ENCODE measurements at places on chromosomes 3 and 15.

- peak; percentile 41 for DNase-seq
These were observed 459 bp upstream of the ADCY5 start for GRCh38 chr3:123449102-123449996.

- no peak for DNase-seq
These were observed 12.5 kb upstream of the TRAK1 start for GRCh38 chr3:42078677-42079076.

DNA sequence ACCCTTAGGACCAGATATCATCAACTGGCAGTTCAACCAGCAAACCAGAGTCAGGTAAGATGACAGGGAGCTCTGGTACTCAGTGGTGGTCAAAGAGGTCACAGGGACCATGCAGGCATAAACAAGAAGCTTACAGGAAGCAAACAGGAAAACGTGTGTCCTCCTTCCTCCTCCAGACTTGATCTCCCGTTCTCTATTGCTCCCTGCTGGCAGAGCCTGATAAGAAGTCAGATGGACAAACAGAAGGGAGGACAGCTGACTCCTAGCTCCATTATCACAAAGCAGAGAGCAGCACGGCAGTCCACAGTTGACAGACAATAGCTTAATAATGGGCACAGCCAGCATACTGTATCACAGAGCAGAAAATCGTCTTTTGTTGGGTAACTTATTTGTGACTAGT is 156.5 kb upstream of the SLC2A2 start:
- DNase-seq: no peak

DNA sequence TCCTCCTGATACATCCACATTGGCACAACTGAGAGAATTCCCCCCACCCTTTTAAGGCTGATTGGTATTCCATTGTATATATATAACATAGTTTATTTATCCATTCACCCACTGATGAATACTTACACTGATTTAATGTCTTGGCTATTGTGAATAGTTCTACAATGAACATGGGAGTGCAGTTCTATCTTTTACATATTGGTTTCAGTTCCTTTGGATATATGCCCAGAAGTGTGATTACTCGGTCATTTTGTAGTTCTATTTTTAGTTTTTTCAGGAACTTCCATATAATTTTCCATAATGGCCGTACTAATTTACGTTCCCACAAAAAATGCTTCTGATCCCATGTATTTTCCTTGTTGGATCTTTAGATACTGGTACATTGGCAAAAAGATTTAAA is 135.3 kb downstream of the FMN1 start:
- DNase-seq: no peak

DNA sequence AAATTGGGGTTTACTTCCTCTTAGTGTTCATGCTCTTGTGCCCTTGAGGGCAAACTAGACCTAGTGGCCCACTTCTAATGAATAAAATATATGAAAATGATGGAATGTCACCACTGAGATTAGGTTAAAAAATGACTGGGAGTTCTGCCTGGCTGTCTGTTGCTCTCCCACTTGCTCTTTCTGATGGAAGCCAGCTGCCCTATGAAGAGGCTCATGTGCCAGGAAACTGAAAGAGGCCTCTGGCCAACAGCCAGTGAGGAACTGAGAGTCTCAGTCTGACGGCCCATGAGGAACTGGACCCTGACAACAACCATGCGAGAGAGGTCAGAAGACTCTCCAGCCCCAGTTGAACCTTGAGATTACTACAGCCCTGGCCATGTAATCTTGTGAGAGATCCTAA is 107.1 kb upstream of the FHIT start:
- no peak for DNase-seq

- DNase-seq: no peak
These were observed 126.4 kb downstream of the OXSM start for GRCh38 chr3:25916321-25916720.

GRCh38 chr3:139122612-139123011 is 77.9 kb upstream of the PRR23C start:
- DNase-seq: no peak

- DNase-seq: no peak
These were observed 16.8 kb upstream of the PLA2G4E start for GRCh38 chr15:42037656-42038055.

DNA sequence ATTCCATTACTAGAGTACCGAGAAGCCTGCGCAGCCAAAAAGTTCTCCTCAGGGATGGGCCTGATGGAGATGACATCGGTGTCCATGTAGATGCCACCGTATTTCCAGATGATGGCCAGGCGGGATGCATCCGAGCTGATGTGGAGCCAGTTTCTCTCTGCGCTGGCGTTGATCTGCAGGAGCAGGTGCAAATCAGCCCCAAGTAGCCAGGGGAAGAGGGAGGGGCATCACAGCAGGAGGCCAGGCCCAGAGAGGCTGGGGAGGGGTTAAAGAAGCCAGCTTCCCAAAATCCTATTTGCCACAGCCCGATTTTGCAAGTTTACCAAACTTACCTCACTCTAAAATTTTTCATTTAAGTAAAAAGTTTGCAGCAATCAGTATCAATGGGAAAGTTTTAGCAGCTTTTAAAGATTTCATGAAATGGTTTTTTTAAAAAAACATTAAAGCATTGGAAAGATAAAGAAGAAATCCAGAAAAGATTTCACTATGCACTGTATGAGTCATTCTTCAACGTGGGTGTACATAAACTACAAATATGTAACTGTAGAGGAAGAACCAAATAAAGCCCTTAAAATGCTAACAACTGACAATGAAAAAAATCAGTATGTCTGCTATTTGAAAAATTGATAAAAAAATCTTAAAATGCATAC is 7.4 kb downstream of the A4GNT start:
- no peak for DNase-seq

DNA sequence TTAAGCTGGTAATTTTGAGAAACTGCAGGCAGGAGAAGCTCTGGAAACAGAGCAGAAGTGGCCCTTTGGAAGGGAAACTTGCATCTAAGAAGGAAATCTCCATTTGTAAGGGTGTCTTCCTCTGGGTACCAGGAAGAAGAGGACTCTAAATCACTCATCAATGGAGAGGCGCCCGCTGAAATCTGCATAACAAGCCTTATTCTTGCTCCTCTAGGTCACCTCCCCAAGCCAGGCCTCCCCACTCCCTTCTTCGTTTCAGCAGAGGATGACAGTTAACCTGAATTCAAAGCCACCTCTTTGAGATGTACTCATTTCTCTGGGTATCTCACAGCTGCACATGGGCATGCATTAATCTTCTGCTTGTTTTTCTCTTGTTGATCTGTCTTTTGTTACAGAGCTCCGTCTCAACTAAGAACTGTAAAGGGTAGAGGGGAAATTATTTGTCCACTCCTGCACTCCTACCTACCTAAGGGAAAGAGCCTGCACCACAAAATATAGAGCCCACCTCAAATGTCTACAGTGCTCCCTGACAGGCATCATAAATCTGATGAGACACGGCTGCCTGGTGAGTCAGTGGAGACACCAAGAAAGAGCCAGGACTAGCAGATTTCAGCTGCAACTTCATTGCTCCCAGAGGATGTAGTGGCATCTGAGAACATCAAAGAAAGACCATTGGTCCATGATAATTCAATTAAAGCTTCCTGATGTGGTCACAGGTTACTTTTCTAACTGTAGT is 51.5 kb downstream of the GABRB3 start:
- DNase-seq: no peak

DNA sequence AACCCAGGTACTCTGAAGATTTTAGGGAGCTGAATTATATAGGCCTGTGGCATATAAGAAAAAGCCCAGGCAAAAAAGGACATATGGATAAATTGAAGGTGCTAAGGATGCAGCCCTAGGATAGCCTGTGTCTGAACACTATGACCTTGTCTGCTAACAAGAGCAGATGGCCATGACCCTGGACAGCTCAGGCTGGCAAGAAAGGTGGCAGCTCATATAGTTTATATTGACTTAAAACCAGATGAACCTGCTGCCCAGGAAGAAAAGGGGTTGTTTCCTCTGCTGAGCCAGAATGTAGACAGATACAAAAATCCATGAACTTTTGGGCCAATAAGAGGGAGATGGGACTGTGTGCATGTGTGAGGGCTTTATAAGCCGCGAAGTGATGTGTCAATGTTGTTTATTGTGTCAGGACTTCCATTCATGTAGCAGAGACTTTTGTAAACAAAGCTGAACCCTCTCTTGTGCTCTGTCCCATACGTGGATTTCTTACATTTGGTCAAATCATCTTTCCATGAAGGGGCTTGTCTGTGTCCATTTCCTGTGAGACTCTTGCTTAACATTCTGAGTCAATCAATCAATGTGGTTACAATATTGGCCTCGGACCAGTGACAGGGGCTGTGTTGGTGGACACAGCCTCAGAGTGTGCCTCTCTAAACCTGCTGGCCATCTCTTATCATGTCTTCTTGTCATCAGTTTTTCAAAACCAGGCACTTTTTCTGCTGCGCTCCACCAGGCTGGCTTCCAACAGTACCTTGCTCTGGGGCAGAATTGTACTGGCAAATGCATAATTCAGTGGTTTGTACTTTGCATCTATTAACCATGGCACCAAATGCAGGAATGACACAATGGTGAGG is 321.2 kb downstream of the WDR72 start:
- DNase-seq: no peak

GRCh38 chr15:31516440-31516839 is 189.8 kb downstream of the KLF13 start:
- DNase-seq: no peak

GRCh38 chr3:111864821-111865656 is 6.0 kb downstream of the PHLDB2 start:
- DNase-seq: no peak

DNA sequence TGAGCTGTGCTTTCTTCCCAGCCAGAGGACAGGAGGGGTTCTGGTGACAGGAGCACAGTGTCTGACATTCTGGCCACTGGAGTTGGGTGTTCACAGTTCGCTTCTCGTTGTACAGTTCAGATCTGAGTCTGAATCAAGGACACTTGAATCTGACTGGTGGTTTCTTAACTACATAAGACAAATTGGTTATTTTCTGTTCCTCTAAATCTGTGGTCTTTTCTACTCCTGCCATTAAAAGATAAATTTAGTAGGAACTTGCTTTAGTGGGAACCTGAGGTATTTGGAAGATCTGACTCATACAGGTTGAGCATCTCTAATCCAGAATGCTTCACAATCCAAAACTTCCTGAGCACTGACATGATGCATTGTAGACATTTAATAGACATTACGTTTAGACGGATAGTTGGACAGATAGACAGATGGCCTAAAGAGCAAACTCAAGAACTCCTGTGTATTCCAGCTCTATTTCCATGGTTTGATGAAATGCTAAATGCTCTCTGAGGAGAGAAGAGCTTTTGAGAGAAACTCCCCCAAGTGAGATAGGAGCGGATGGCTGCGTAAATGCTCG is 71.0 kb downstream of the CCK start:
- no peak for DNase-seq

GRCh38 chr3:149534671-149535332 is 60.3 kb downstream of the TM4SF4 start:
- no peak for DNase-seq

GRCh38 chr3:52130966-52131622 is 23.1 kb downstream of the POC1A start:
- DNase-seq: no peak

- DNase-seq: no peak
These were observed 8.6 kb downstream of the FBXL22 start for GRCh38 chr15:63605816-63606215.

DNA sequence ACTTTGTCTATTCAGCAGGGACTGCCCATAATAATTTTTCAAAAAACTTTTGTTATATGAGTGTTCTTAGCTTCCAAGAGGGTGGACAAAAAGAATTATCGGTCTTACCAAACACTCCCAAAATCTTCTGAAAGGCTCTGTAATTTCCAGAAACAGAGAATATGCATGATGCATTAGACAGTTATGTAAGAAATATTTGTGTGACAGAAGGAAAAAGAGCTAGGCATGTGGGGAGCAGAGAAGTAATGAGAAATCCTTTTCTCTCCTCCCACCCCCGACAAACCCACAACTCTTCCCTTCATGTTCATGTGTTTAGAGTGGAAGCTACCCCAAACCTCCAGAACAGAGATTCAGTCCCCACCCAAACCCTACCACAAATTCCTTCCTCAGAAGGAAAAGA is 86.8 kb downstream of the MYO5A start:
- no peak for DNase-seq

- DNase-seq: no peak
These were observed 202.6 kb downstream of the VGLL3 start for GRCh38 chr3:86788371-86788770.

DNA sequence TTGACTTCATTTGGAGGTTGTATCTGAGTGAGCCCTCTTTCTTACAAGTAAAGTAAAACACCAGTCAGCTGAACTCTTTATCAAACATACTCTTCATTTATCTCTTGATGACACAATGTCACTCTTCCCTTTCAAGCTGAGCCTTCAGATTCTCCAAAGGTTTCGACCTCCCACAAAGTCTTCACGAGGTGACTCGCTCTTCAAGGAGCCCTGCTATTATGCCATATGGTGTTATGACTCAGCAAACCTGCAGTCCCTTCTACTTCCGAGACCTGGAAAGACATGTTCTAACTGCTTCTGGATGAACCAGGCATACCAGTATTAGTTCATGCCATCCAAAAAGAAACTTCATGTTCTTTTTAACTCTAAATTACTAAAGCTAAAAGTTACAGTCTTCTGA is 23.1 kb downstream of the AADAC start:
- no peak for DNase-seq

GRCh38 chr3:195268576-195269309 is 2.2 kb downstream of the XXYLT1 start:
- DNase-seq: no peak

DNA sequence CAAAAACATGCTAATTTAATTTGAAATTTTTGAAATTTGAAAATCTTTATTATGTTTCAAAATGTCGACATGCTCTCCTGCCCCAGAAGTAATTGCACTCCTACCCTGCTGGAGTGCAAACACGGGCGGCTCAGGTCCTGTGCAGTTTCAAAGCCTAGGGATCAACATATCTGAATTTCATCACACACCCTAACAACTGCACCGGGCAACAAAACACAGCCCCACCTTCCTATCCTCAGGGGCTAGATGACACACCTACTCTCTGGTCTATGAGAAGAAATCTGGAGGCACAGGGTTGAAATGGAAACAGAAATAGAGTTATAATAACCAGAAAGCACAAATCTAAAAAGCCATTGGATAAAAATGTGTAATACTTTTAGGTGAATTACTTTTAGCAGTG is 61.4 kb downstream of the BFSP2 start:
- no peak for DNase-seq

GRCh38 chr15:89019436-89019835 is 68.8 kb upstream of the ABHD2 start:
- DNase-seq: no peak

- no peak for DNase-seq
These were observed 50.0 kb downstream of the CPA3 start for GRCh38 chr3:148914936-148915690.

- no peak for DNase-seq
These were observed 3.4 kb upstream of the UNC13C start for GRCh38 chr15:53974813-53975212.

DNA sequence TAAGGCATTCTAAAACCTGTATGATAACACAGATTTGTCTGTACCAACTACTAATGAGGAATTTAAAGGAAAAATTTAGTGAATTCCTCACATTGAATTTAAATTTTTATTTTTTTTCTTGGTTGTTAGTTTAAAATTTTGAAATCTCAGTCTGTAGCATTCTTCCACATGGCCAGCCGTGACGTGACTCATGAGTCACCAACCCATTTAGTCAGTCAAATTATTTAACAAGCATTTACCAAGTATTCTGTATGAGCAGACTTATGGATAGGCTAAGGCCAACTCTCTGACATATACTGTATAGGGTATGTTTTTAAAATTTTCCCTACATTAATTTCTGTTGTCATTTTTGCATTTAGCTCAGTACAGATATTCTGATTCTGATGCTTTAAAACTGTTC is 112.9 kb downstream of the CNTN4 start:
- DNase-seq: no peak
